Activated CD4-positive, alpha-beta T cell treated with anti-CD3 and anti-CD28 coated beads for 24 hours (primary cell): ENCODE measurements at places on chromosomes 16 and 17.

GRCh38 chr17:20066253-20066652 lies 57.1 kb downstream of the SPECC1 start:
- DNase-seq = no peak

GRCh38 chr16:54996186-54996585 lies 65.5 kb downstream of the IRX5 start:
- no peak for DNase-seq

GRCh38 chr16:83803811-83804210 lies 4.0 kb upstream of the HSBP1 start:
- DNase-seq = no peak

DNA sequence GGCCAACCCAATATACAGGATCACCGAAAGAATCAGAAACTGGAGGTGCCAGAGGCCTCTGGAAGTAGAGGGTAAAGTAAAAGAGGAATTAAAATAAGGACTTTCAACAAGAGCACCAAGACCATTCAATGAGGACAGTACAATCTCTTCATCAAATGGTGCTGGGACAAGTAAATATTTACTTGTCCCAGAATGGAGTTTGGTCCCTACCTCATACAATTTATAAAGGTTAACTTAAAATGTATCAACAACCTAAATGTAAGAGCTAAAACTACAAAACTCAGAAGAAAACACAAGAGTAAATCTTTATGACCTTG lies 56.5 kb downstream of the USP31 start:
- DNase-seq = no peak

DNA sequence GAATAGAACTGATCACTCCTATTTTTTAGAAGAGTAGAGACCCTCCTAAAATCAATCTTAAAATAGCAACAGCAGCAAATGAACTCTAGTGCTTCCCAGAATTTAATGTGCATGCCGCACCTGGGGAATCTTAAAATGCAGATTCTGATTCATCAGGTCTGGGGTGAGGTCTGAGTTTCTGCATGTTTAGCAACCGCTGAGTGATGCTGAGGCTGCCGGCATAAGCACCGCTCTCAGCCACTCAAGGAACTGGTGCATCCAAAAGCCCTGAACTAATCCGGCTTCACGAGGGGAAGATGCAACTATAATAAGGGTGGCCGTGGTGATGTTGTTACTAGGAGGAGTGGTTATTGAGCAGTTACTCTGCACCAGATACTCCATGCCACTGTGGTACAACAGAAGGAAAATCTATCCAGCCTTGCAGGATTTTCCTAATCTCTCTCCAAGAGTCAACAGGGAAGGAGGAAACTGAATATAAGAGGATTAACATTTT lies 19.7 kb downstream of the SDK2 start:
- DNase-seq = no peak

GRCh38 chr16:10601444-10602408 lies 21.3 kb upstream of the EMP2 start:
- no peak for DNase-seq
